ENCODE measurements at places on chromosomes 16 and 17. TPM values are rescaled to one million over a fixed set of nuclear protein-coding genes. Genes with fewer than 3 reads are reported as not detected.

The DNAJA3 gene
- 62.9 TPM for total RNA-seq

The MPRIP gene
- 183 TPM for total RNA-seq

The ABCA8 gene
- under 0.01 TPM for total RNA-seq

The DCTN5 gene
- total RNA-seq: 47.0 TPM

The CCL8 gene
- total RNA-seq: not detected

The CD79B gene
- total RNA-seq: not detected

The HES7 gene
- 0.13 TPM for total RNA-seq

The CCL11 gene
- not detected for total RNA-seq

The CTRL gene
- total RNA-seq: 0.26 TPM

The CDH8 gene
- 2.6 TPM for total RNA-seq

The CA7 gene
- total RNA-seq: not detected

The SLC16A11 gene
- 0.38 TPM for total RNA-seq

The KRTAP16-1 gene
- total RNA-seq: not detected

The TRPV3 gene
- total RNA-seq: 1.2 TPM

The OR3A2 gene
- not detected for total RNA-seq

The KRT31 gene
- 0.26 TPM for total RNA-seq

The IGFALS gene
- under 0.01 TPM for total RNA-seq

The CDH1 gene
- total RNA-seq: 250 TPM

The SGF29 gene
- 10.0 TPM for total RNA-seq

The KCTD19 gene
- total RNA-seq: not detected

The KRTAP4-4 gene
- not detected for total RNA-seq

The SEPTIN12 gene
- total RNA-seq: not detected

The TBC1D3K gene
- not detected for total RNA-seq

The CLEC19A gene
- total RNA-seq: not detected

The OR3A3 gene
- total RNA-seq: not detected

The KRT16 gene
- total RNA-seq: 1,390 TPM

The GNG13 gene
- total RNA-seq: not detected

The NXPH3 gene
- total RNA-seq: not detected

The HCRT gene
- not detected for total RNA-seq

The ASIC2 gene
- not detected for total RNA-seq

The TMEM92 gene
- total RNA-seq: 0.26 TPM

The KRT27 gene
- total RNA-seq: not detected

The ICAM2 gene
- total RNA-seq: 0.90 TPM

The HAP1 gene
- total RNA-seq: 5.0 TPM

The OTOP3 gene
- total RNA-seq: under 0.01 TPM

The LRRC75A gene
- total RNA-seq: not detected

The HS3ST6 gene
- total RNA-seq: not detected

The CNGB1 gene
- under 0.01 TPM for total RNA-seq

The CCR7 gene
- not detected for total RNA-seq

The HAS3 gene
- 4.7 TPM for total RNA-seq

The SLC38A7 gene
- total RNA-seq: 23.4 TPM

The SLC5A10 gene
- total RNA-seq: 0.13 TPM

The ADGRG1 gene
- 21.1 TPM for total RNA-seq

The TP53TG3 gene
- total RNA-seq: not detected

The NKD1 gene
- under 0.01 TPM for total RNA-seq

The PLLP gene
- 3.3 TPM for total RNA-seq

The CD300LB gene
- not detected for total RNA-seq

The ABCA5 gene
- 11.6 TPM for total RNA-seq

The CLDN7 gene
- total RNA-seq: 546 TPM

The CACNG3 gene
- not detected for total RNA-seq

The PIGL gene
- 30.6 TPM for total RNA-seq

The FOXL1 gene
- 1.5 TPM for total RNA-seq

The C16orf96 gene
- not detected for total RNA-seq
